Diencephalon (tissue), 1 donor: ENCODE measurements at places on chromosomes 13 and 19. TPM values are rescaled to one million over a fixed set of nuclear protein-coding genes. Genes with fewer than 3 reads are reported as not detected.

The ZNF486 gene
- 9.7 TPM for total RNA-seq

The CEACAM7 gene
- not detected for total RNA-seq

The OVOL3 gene
- total RNA-seq = not detected

The APLP1 gene
- 328 TPM for total RNA-seq

The MEDAG gene
- 0.46 TPM for total RNA-seq

The CFAP97D2 gene
- 0.23 TPM for total RNA-seq

The KASH5 gene
- not detected for total RNA-seq

The ZNF726 gene
- 15.0 TPM for total RNA-seq

The SHC2 gene
- total RNA-seq = 21.0 TPM

The SIGLEC11 gene
- total RNA-seq = 0.23 TPM

The SLITRK1 gene
- 31.8 TPM for total RNA-seq

The ZNF135 gene
- 13.4 TPM for total RNA-seq

The CEACAM20 gene
- not detected for total RNA-seq

The B3GNT3 gene
- total RNA-seq = 0.46 TPM

The PSG1 gene
- not detected for total RNA-seq

The DMKN gene
- 15.5 TPM for total RNA-seq

The GJA3 gene
- total RNA-seq = not detected

The THAP8 gene
- total RNA-seq = 4.8 TPM

The TNNT1 gene
- total RNA-seq = 20.5 TPM

The SSC5D gene
- total RNA-seq = 0.23 TPM

The PRKCG gene
- 5.8 TPM for total RNA-seq

The CYSLTR2 gene
- total RNA-seq = 3.7 TPM

The LRRC63 gene
- 1.8 TPM for total RNA-seq

The CRLF1 gene
- 3.0 TPM for total RNA-seq

The LGALS14 gene
- total RNA-seq = 1.4 TPM

The TLE2 gene
- total RNA-seq = 27.2 TPM

The ANGPTL4 gene
- 1.6 TPM for total RNA-seq

The IGFLR1 gene
- 0.46 TPM for total RNA-seq

The FCER2 gene
- 0.46 TPM for total RNA-seq

The IQCN gene
- total RNA-seq = 0.92 TPM

The ATP1A3 gene
- total RNA-seq = 423 TPM

The KPTN gene
- 7.2 TPM for total RNA-seq

The FCAR gene
- total RNA-seq = 0.92 TPM

The CATSPERD gene
- total RNA-seq = 0.23 TPM

The UBL5 gene
- 165 TPM for total RNA-seq

The SIGLEC5 gene
- total RNA-seq = 0.23 TPM
